Memory B cell (primary cell): ENCODE measurements at places on chromosomes 5 and 9.

- DNase-seq, result no peak
These were observed 27.3 kb downstream of the PUM3 start for GRCh38 chr9:2816476-2817141.

- DNase-seq, result no peak
These were observed 201.2 kb downstream of the TARS1 start for GRCh38 chr5:33641744-33642505.

DNA sequence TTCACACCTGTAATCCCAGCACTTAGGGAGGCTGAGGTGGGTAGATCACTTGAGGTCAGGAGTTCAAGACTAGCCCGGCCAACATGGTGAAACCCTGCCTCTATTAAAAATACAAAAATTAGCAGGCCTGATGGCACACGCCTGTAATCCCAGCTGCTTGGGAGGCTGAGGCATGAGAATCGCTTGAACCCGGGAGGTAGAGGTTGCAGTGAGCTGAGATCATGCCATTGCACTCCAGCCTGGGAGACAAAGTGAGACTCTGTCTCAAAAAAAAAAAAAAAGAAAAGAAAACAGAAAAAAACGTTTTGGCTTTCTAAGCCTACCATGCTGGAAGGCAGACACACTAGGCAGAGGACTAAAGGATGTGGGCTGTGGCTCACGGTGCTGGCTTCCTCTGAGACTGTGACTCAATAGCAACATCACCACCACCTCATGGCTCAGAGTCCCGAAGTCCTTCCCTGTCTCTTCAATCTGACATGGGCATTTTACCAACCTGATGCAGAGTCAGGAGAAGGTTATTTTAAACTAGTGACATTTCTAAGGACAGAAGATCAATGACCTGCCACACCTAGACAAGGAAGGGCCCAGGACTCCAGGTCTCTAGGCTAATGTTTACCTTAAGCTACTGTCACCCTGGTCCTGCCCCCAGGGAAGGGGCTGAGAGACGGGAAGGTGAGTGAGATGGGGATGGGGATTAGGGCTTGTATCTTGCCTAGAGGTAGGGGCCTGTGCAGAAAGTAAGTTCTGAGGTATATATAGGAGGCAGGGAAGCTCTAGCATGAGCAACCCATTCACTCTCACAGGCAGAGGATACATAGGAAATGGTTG lies 3.7 kb downstream of the ECSCR start:
- no peak for DNase-seq

DNA sequence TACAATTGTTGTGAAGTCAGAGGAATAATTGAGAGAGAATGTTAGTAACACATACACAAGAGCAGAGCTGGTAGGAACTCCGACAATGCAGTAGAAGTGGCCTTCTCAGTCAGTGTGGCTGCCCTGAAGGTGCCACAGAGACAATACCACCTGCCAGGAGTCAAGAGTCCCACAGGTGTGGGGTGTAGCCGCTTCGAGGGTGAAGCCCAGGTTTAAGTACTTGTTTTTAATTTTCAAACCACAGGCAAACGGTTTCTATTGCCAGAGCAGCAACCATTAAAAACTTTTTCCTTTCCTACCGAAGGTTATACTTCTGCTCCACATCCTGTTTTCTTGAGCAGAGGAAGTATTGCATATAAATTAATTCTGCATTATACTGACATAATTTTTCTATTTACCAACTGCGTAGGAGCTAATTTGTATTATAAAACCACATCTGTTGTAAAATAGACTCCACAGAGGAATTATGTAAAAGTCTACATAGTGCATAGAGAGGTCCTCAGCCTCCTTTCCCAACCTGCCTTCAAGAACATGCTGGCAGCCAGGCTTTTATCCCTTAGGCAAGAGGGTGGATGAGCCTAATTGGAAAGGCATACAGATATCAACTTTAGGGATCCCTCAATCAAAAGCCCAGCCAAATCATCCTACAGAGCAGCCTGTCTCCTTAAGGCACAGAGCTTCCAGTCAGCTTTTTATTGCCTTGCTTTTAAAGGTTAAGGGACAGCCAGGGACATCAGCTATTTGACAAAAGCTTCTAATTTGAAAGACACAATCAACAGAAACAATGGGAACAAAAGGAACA lies 12.9 kb upstream of the ACTBL2 start:
- DNase-seq, result no peak

DNA sequence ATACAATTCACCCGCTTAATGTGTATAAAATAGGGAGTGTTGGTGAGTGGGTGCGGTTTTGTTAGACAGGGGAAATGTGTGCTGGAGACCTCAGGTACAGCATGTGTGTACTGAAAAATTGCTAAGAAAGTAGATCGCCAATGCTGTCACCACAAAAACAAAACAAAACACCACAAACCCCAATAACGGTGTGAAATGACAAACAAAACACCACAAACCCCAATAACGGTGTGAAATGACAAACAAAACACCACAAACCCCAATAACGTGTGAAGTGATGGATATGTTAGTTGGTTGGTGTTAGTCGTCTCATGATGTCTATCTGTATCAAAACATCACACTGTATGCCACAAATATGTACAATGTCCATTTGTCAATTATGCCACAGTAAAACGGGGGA lies 14.2 kb upstream of the GFPT2 start:
- no peak for DNase-seq

DNA sequence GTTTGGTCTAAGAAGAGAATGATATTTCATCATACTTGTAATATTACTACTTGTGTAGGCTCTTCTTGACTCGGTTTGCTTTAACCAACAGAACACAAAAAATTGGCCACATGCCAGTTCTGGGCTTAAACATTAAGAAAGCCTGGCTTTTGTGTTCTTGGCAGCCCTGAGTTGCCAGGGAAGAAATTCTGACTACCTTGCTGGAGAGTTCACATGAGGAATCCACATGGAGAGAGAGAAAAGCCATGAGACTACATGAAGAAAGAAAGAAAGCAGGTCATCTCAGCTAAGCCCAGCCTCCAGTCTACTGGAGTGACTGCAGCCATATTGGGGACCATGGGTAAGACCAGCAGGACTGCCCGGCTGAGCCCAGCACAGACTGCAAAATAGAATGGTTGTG lies 524.8 kb downstream of the RAB3C start:
- DNase-seq, result no peak

- peak; percentile 24 for DNase-seq
These were observed 898 bp downstream of the CAMSAP1 start for GRCh38 chr9:135906291-135907005.

DNA sequence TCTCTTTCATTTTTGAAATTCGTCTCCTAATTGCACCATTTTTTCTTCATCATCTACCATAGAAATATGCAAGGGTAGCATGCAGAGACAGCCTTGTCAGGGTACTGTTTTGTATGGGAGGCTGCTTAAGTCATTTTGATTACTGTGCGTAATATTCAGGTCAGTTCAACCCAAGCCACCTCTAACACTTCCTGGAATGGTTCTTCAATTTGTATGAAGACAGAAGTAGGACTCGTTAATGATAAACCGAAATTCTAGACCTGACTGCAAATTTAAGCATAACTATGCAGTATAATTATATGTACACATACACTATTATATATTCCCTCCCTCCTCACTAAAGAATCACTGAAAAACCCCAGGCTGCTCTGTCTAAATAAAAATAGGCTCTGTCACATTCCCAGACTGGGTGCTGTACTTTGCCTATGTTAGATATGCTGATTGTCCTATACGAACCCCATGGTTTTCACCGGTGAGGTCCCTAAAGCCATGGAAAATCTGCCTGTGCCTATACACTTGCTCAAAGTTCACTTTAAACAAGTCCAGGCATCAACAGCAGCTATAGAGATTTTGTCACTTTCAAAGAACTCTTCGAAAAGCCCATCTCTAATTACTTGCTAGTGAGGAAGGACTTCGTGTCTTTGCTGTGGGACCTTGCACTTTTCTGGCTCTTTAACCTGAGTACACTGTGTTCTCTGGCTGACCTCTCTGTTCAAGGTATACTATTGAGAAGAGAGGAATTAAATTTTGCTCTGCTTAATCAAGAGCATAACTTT lies 352.1 kb upstream of the CD180 start:
- no peak for DNase-seq

DNA sequence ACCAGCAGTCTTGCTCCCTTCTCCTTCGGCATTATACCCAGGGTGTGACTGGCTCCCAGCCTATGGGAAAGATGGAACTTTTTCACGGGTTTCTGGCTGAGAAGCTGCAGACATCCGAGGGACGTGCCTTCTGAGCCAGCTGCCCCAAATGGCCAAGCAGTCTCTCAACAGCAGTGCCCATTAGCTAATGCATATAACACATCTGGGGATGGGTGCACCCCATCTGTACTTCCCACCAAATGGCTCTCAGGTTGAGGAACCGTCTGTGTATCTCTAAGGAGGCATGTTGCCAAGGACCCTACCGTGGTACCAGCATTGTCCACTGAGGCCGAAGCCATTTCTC lies 25.0 kb downstream of the C5orf15 start:
- DNase-seq, result no peak

DNA sequence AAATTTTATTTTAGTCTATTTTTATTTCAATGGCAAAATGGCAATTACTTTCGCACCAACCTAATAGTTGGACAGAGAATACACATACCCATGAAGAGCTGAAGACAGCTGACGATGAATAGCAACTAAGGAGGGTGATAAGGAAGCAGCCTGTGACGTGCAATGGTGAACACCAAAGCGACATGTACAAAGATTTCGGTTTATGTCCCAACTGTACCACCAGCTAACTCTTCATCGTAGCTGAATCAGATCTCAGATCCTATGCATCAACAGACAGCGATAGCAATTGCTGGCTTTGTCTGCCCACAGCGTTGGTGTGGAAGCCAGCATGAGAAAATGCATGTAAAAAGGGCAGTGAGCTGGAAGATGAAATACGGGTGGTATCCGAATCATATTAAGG lies 130.6 kb upstream of the ANKH start:
- DNase-seq, result no peak

DNA sequence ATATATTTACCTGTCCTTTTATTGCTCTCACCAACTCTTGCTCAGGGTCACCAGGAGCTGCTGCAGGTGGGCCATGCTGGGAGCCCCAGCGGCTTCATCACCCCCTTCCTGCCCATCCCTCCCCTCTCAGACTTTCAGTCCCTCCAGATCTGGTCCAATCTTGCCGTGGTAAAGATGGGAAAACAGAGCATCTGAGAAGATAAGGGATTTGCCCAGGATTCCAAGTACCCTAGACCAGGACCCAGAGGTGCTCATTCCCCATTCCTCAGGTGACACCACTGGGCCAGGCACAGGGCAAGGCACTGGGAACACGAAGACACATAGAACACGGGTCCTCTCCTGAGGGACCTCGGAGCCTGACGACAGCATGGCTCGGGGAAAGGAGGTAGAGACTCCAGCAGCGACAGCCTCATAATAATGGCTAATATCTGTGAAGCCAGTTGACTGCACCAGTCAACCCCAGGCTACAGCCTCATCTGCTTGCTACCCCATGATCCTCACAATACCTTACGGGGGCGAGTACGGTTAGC lies 18.0 kb downstream of the TMOD1 start:
- no peak for DNase-seq

GRCh38 chr5:36033486-36033885 lies 33.2 kb downstream of the UGT3A2 start:
- no peak for DNase-seq

DNA sequence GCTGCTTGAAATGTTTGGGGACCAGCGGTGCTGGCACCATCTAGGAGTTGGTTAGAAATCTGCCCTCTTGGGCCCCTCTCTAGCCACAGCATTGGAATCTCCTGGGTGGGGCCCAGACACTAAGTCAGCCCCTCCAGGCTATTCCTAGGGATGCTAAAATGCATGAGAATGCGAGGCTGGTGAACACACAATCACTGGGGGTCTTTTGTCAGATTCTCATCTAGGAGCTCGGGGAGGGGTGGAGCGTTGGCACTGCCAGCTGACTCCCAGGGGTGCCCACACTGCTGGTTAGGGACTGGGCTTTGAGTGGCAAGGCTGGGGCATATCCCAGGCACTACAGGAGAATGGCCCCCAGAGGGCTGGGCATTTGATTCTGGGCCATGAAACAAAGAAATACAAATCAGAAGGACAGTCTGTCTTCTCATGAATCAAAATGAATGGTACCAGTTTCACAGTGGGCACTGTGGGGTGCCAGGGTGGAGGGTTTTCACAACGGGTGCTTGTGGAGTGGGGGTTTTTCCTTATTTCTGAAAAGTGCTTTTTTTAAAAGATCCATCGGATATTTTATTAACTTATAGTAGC lies 127.8 kb upstream of the RAPGEF1 start:
- DNase-seq, result no peak

DNA sequence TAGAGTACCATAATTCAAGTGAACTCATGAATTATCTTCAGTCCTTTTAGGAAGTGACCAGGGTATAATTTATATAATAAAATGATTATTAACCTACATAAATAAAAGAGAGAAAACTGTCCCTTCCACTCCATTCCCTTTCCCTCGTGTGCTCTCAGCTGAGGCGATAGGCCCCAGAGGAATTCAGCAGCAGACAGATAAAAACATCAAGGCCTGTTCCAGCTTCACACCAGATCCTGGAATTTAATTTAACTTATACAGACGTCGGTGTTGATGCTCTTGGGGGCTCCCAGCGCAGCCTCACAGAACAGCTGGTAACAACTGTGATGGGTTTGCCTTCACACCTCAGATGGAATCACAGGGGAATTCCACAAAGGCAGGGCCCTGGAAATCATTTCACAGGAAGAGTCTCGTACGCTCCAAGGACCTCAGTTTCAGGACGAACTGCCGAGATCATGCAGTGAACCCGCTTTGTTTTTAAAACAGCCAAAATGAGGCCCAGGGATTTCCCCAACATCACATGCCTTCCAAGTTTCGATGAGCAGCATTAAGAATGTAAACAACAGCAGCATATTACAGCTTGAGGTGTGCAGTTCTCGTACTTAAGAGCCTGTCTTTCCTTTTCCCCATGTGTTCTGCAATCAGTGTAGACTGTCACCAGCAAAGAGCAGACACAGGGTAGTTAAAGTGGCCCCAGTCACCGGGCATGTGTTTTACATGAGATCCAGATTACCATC lies 73.6 kb upstream of the ALDH1B1 start:
- peak; percentile 14 for DNase-seq

- DNase-seq, result no peak
These were observed 146.9 kb upstream of the SLC1A3 start for GRCh38 chr5:36459176-36460135.

DNA sequence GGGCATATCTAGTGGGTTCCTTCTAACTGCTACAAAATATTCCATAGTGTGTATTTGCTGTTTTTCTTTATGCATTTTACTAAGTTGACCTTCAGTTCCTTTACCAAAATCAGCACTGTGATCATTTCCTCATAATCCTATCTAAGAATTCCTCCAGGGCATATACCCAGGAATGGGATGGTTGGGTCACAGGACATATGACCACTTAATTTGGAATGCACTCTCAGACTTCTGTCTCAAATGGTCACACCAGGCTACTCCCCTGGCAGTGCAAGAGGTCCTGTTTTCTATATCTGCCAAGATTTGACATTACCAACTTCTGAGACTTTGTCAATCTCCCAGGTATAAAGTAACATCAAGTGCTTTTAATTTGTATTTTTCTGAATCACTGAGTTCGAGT lies 63.9 kb downstream of the ADAMTS12 start:
- DNase-seq, result no peak

- DNase-seq, result no peak
These were observed 36.2 kb downstream of the UNC5A start for GRCh38 chr5:176846335-176847140.
